NCI-H1417 (cell line): ENCODE measurements at places on chromosomes 2 and 18.

GRCh38 chr2:61363580-61363979 is 107.3 kb downstream of the USP34 start:
- no peak for DNase-seq

DNA sequence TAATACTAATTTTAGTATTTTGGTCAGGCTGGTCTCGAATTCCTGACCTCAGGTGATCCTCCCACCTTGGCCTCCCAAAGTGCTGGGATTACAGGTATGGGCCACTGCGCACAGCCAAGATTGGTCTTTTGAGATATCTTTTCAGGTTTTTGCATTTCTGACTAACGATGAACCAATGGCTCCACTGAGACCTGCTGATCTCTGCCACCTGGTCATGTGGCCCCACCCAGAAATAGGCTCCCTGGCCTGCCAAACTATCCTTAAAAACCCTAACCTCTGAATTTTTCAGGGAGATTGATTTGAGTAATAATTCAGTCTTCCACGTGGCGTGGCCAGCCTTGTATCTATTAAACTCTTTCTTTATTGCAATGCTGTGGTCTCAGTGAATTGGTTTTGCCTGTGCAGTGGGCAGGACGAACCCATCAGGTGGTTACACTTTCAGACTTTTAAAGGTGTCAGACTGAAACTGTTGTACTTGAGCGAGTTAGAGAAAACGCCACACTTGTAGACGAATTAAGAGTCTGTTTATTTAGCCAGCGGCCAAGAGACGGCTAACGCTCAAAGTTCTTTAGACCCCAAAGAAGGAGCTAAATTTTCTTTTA is 85.8 kb upstream of the MSH6 start:
- DNase-seq = no peak

GRCh38 chr2:180707884-180708205 is 272.6 kb upstream of the UBE2E3 start:
- DNase-seq = no peak

DNA sequence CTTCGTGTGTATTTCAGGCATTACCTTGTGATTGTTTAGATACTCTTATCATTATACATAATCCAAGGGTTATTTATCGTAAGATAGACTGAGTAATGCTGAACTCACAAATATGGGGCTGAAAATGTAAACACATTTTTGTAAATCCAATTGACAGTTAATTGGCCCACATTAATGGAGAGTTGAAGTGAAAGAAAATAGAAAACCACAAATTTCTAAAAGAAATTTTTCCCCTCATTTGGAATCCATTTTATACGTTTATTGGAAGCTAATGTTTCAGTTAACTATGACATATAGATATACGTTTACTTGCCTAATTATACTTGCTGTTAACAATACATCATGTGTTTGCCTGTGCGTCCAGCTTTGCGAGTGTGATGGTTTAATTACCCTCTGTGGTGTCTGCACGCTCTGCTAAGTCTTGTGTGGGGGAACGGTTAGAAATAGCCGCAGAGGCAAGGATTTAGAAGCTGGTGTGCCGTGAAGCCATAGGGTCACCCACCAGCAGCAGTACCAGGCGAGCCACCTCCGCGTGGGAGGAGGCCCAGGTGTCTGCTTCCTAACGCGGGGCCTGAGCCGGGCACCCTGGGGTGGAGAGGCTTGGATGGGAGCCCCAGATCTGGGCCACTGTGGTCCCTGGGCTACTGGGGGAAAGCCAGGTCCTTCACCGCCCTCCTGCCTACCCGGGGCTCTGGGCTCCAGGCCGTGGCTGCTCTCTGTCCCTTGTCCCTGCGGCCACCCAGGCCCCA is 38.0 kb downstream of the TSHZ1 start:
- DNase-seq = peak; percentile 95

- no peak for DNase-seq
These were observed 32.4 kb downstream of the INPP4A start for GRCh38 chr2:98477036-98477435.

DNA sequence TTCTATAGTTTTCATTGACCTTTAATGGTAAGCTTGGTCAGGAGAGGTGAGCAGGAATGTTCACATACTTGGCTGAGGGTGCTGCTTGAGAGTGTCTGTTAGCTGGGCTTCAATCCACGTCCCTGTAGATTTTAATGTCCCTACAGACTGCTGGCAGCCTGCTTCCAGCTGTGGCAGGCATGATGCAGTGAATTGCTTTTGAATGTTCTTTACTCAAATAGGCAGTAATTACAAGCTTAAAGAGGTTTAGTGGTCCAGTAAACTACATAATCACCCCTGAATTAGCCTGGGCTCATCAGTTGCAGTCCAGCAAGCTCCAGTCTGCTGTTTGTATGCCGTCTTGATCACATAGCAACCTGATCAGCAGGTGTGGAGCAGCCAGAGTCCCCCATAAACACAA is 102.1 kb downstream of the MEIS1 start:
- DNase-seq = no peak

DNA sequence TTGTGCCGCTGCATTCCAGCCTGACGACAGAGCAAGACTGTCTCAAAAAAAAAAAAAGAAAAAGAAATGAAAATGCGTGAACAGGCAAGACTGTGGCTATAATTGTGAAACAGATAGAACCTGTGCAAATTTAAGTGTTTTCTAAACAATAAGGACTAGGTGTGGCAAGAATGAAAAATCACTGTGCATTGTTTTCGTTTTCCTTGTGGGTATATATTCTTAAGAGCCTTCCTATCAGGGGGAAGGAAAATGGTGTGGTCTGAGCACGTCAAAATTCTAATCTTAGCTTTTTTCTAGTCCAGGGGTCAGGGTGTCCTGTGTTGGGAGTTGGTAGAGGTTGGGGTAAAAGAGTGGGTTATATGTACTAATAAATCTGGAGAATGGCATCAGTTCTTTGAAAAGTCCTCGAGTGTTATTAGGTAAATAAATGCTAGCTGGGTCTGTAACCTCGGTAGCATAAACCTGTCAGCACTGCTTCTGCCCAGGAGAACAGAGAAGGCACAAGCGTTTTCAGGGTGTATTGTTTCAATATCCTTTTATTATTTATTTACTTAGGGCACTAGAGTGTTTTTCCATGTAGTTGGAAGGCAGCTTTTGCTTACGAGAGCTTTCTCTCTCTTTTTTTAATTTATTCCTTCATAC is 11.6 kb downstream of the ATP6V1C2 start:
- peak; percentile 70 for DNase-seq

DNA sequence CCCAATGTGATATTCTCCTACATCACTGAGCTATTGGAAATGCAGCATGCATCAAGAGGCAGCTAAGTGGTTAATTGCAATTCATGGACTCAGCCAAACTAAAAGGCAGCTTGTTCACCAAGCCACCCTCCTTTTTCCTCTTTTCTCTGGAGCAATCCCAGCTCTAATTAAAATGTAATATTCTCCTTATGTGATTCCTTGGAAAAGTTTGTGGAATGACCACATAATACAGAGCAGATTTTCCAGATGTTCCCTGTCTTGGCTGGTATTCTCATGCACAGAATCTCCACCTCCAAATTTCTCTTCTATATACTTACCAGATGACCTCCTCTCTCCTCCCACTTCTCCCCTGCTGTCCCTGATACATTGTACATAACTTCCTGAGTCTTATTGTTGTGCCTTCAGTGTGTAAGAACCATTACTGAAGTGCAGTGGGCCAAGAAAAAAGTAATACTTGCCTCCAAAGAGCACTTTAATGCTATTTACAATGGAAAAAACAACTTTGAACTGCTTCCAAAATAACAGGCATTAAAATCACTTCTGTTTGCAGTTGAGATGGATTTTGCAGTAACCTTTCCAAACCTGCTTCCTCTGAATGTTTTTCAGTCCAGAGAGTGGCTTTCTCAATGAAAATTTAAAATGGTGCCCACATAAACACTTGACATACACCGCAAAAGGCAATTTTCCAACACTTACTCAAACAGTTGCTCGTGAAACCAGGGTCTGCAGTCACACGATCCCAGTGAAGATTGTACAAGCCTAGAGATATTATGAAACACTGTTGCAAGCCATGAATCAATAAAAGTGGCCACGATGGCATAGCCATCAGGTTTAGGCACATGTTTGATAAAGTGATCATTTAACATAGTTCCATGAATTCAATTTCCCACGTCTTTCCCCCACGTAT is 258.0 kb downstream of the MTX2 start:
- DNase-seq = peak; percentile 44

GRCh38 chr2:238988105-238988504 is 140.2 kb downstream of the TWIST2 start:
- no peak for DNase-seq

GRCh38 chr2:190478572-190479195 is 55.8 kb downstream of the NEMP2 start:
- DNase-seq = no peak

- no peak for DNase-seq
These were observed 14.7 kb upstream of the ATP6V1B1 start for GRCh38 chr2:70921031-70921430.
